ENCODE measurements at places on chromosomes 3 and 15.
A peak's percentile ranks its signal among the peaks of the same experiment; 100 is the strongest.

- DNase-seq: no peak
Observed at GRCh38 chr15:81642451-81642990, 268.5 kb upstream of the TMC3 start.

DNA sequence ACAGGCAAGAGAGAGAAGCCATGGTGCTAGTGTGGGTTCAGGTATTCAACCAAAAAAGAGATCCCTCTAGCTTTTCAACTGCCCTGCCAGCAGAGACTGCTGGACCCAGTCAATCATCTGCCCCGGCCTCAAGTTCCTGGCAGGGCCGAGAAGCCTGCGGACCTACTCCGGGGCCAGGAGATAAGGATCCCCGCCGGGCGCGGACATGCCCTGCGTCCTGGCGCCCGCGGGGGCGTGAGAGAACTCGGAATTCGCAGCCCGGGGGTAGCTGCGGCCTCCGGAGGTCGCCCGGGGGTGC, 821 bp upstream of the MAGI1 start:
- no peak for DNase-seq

DNA sequence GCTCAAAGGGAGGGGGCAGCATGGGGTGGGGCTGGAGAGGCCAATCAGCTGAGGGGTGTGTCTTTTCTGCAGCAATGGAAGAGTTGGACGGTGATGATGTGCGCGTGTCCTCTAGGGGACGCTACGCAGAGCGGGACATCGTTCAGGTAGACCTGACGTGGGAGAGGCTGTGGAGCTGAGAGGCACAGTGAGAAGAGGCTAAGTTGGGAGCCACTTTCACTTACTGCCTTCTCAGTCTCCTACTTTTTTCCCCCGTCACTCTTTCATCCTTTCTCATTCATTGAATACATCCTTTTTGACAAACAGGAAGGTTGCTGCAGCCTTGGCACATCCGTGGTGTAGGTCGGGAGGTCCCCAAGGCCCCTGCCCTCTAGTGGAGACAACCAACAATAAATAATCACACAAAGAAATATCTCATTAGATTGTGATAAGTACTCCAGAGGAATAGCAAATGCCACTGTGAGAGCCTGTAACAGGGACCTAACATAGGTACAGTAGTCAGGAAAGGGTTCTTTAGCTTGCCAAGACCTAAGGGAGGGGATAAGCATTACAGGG, 4.4 kb upstream of the BRPF1 start:
- DNase-seq: peak; percentile 71

- DNase-seq: no peak
Observed at GRCh38 chr3:154901278-154901677, 178.8 kb upstream of the MME start.

- no peak for DNase-seq
Observed at GRCh38 chr15:88141269-88141889, 115.2 kb downstream of the NTRK3 start.

GRCh38 chr15:36595611-36596010, 16.2 kb downstream of the CDIN1 start:
- no peak for DNase-seq

DNA sequence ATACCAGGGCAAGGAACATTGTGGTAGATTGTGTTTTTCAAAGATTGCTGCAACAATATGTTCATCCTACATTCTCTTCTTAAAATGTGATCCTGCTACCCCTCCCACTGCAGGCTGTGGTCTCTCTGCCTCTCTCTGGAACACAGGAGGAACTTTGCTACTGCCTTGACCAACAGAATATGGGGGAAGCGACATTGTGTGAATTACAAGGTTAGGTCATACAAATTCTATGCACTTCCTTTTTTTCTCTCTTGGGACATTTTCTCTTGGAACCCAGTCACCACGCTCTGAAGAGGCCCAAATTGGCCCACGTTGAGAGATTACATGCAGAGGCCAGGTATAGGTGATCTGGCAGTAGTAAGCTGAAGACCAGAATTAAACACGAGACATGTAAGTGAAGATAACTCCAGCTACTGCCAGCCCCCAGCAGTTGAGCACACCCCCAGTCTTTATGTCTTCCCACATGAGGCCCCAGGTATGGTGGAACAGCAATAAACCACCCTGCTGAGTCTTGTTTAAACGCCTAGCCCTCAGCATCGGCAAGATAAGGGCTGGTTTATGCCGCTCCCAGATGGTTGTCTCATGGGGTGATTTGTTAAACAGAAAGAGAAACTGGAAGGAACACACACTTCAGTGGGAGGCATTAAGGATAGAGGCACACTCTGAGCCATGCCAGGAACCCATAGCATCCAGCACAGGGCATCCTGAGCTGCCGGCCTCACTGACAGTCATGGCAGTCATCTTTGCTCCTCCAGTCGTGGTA, 59.9 kb downstream of the FAM43A start:
- DNase-seq: no peak

Measured in stimulated activated CD4-positive, alpha-beta T cell treated with anti-CD3 and anti-CD28 coated beads, Interleukin-1b, Interleukin-23, amount 100 ng/mL, for 48 hours (primary cell).